ENCODE measurements at places on chromosomes 2 and 18. TPM values are rescaled to one million over a fixed set of nuclear protein-coding genes. Genes with fewer than 3 reads are reported as not detected.

Gene MLPH
- total RNA-seq, result 10.1 TPM

GRCh38 chr18:2223849-2224248, 347.5 kb downstream of the METTL4 start:
- DNase-seq, result no peak

DNA sequence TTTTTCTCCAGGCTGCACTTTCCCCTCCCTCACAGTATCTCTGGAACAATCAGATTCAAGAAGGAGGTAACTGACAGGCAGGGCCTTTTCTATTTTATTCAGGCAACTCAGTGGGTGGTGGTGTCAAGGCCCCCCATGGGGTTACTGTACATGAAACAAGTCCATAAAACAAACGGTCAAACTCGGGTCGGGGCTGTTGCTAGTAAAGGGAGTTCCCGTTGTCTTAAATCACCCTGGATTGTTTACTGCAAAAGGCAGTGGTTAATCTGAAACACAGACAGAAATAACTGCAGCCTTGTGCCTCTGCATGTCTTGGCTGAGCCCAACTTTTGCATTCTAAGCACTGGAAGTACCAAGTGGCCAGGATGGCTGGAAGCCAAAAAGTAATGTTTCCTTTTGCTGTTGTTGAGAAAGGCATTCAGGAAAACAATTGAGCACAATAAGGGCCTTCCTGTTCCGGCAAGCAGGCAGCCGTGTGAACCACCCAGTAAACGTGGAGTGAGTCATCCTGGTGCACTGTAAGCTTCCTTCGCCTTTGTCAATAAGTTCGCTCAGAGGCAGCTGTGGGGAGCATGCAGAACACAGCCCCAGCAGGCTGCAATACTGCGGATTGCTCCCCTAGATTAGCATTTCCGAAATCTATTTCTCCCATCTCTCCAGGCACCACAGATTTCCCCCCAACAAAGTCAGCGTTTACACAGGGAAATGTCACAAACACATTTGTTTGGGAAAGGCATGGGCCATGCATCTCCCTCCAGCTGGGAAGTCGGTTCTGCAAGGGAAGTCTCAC, 149.6 kb downstream of the IRS1 start:
- peak; percentile 80 for DNase-seq

- DNase-seq, result no peak
Measured at GRCh38 chr2:177254433-177255226, 9.9 kb downstream of the NFE2L2 start.

DNA sequence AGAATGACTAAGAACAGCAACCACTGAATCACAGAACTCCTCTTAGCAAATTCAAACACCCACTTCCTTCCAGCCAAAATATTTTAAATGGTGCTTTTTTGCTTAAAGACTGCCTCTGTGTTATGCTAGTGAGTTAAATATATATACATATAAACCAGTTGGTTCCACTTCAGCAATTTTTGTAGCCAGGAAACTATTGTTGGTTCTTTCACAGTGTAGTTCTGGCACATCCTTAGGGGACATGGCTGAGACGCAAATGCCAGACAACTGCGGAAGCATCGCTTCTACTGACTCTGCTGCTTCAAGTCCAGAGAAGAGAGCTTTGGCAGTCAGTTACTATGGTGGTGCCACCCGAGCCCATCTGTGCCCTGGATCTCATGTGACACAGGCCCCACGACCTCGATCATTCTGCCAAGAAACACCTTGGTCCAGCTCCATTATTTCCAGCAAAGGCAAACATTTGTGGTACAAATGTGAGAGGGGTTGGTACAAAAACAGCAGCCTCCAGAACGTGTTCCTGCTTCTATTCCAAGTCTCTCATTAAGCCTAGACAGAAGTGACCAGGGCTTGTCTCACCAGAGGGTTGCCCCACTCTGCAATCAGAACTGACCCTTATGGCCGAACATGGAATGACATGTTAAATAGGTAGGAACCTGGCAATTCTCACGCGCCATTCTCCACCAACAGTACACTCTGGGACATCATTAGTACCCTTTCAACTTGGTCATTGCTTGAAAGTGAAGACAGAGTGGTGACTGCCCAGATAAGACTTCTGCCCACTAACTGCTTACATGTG, 117.8 kb upstream of the NRP2 start:
- no peak for DNase-seq

Data from aorta (tissue), 5 donors.